NCI-H187 (cell line): ENCODE measurements at places on chromosomes 11 and 22.

GRCh38 chr11:199004-199581 lies 6.2 kb downstream of the SCGB1C1 start:
- no peak for DNase-seq

DNA sequence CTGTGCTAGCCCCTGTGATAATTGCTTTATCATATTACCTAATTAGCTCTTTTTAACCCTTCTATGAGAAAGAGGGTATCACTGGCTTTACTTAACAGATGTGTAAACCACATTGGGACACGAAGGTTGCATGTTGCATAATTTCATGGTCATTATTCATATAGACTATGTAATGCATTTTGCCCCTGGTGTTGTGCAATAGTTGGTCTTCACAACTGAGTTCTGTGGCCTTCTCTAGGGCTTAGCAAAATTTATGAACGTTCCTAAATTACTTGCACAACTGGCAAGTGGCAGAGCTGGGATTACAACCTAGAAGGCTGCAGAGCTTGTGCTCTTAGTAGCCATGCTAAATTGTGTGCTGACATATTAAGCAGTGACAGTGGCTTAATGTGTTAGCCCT lies 34.6 kb upstream of the PDGFD start:
- no peak for DNase-seq

DNA sequence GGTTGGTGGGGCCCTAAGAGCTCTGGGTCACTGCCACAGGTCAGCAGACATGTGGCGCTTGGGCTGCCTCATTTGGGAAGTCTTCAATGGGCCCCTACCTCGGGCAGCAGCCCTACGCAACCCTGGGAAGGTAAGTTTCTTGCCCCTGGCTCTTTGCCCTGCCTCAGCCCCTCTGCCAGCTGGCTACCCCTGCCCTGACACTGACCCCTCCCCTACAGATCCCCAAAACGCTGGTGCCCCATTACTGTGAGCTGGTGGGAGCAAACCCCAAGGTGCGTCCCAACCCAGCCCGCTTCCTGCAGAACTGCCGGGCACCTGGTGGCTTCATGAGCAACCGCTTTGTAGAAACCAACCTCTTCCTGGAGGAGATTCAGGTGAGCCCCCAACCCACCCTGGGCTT lies 1.9 kb downstream of the SCYL1 start:
- DNase-seq = no peak

GRCh38 chr11:68008381-68009337 lies 1.5 kb upstream of the ALDH3B1 start:
- no peak for DNase-seq

- DNase-seq = no peak
Observed at GRCh38 chr11:113048820-113049768, 87.9 kb downstream of the NCAM1 start.

DNA sequence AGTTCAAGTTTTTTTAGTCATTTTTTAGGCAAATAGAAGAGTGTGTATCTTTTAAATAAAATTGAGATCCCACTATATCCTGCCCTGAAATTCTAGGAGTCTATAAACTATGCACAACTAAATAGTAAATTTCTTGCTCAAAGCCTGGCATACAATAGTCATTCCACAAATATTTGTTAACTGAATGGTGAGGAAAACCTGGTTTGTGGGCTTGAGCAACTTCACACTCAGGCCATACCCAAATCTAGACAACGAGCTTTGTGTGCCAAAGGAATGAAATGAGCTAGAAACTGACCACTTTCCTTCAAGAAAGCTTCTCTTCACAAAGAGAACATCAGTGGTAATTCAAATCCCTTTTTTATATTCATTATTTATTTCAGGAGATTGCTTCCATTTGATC lies 39.6 kb upstream of the AMOTL1 start:
- no peak for DNase-seq

DNA sequence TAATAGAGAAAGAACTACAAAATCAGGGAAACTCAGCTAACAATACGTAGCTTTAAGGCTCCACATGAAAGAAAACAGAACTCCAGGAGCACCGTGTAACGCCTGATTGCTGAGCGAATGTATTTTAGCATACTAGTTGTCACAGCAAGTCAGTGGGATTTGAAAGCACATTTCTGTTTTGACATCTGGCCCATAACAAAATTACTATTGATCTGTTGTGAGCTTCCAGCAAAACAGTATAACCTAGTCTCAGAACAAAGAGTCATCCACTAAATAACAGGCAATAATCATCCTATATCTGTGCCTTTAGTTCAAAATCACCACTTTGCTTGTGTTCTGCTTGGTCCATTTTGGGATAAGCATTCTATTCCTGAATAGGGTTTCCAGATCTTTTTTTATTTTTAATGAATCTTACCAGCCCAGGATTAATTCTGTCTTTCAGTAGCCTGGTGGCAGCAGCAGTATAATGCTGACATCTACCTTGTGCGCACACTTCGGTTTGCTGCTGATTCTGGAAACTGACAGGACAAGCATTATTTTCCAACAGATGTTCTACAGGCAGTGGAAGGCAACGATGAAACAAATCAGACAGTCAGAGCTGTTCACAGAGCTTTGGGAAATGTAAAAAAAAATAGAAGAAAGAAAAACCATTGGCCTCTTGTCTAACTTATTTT lies 66.2 kb downstream of the CADM1 start:
- no peak for DNase-seq

- no peak for DNase-seq
Observed at GRCh38 chr11:69203901-69204245, 48.1 kb downstream of the SMIM38 start.

- no peak for DNase-seq
Observed at GRCh38 chr11:18623707-18624106, 10.4 kb downstream of the SPTY2D1 start.

DNA sequence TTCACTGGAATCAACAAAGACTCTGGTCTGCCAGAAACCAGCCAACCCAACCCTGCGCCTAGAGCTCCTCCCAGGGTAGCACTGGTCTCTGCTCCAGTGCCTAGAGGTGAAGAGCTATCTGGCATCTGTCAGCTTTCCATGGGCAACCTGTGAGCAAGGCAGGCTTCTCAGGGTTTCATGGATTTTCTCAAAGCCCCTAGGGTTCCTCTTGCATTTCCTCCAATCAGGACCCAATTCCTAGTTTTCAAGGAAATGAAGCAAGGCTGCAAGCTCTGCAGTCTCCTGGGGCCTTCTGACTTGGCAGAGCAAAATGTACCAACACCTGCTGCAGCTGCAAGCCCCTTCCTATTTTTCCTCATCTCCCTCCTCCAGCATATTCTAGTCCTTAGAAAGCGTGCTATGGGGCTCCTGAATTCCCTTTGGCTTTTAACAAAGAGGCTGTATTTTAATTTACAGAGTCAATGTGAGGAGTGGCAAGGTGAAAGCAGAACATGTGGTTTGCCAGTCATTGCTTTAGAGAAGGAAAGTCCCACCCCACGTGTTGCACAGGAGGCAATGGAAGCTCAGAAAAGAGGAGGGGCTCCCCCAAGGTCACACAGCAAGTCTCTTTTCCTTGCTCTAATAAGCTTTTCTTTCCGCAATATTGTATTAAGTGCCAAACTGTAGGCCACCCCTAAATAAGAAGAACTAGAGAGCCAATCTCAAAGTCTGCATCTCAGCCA lies 33.0 kb upstream of the RIC3 start:
- DNase-seq = no peak

GRCh38 chr22:23103199-23103954 lies 33.1 kb downstream of the GNAZ start:
- no peak for DNase-seq
